ENCODE measurements at places on chromosomes 7 and 10.

GRCh38 chr7:83021032-83021431, 141.7 kb downstream of the PCLO start:
- no peak for DNase-seq

DNA sequence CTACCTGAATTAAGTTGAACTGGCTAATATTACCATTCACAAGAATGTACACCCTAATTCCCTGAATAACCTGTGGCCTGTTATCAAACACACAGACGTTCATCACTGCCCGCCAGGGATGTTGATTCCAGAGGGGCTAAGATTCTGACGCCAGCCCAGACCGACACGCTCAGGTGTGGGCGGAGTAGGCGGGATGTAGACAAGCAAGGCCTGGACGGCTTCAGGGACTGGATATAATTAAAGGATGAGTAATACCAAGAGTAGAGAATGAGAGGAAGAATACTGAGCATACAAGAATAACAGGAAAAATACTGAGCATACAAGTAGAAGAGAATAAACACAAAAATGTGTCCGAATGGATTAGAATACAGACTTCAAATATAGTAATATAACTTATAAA, 29.0 kb downstream of the CUBN start:
- no peak for DNase-seq

GRCh38 chr10:8544057-8544380, 489.5 kb downstream of the GATA3 start:
- DNase-seq = no peak

- no peak for DNase-seq
Measured at GRCh38 chr7:45564485-45564884, 9.7 kb upstream of the ADCY1 start.

GRCh38 chr10:3425261-3425660, 252.7 kb upstream of the PITRM1 start:
- DNase-seq = no peak

- no peak for DNase-seq
Measured at GRCh38 chr10:99370993-99371392, 41.8 kb downstream of the CNNM1 start.

GRCh38 chr10:30992681-30993080, 39.0 kb downstream of the ZNF438 start:
- no peak for DNase-seq

DNA sequence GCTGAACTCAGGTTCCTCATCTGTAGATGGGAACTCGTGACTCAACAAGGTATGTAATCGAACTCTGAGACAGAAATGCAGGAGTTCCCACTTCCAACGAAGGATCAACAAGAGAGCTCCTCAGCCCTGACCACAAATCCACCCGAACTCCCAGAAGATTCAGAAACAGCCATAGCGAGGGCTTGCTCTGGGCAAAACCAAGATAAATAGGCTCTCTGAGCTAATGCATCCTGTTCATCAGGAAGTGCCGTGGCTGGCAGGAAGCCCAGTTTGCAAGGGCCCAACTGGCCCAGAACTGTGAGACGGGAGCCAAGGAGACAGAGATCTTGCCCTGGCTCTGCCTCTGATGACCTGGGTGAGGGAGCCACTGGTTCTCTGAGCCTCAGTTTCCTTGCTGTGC, 141.7 kb upstream of the PFKP start:
- no peak for DNase-seq

DNA sequence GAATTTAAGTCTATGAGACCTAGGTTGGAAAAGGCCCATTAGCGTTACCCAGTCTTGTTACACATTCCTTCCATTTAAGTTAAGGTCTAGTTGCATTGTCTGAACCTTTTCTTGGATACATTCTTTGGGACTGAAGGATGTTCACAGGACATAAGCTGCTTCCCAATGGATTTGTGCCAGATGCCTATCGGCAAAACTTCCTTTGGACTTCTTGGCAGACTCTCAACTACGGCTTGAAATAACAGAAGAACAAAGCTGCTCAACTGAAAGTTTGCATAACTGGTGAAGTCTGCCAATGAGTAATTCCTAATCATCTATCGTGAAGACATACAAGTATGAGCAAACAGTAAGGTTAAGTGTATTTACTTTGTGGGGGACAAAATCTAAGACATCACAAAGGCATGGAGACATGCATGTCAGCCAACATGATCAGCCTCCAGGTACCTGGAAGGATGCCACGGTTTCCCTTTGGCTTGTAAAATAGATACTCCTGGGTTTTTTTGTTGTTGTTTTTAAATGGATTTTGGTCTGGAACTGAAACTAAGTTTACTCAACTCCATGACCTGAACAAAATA, 35.4 kb downstream of the MALSU1 start:
- DNase-seq = no peak

DNA sequence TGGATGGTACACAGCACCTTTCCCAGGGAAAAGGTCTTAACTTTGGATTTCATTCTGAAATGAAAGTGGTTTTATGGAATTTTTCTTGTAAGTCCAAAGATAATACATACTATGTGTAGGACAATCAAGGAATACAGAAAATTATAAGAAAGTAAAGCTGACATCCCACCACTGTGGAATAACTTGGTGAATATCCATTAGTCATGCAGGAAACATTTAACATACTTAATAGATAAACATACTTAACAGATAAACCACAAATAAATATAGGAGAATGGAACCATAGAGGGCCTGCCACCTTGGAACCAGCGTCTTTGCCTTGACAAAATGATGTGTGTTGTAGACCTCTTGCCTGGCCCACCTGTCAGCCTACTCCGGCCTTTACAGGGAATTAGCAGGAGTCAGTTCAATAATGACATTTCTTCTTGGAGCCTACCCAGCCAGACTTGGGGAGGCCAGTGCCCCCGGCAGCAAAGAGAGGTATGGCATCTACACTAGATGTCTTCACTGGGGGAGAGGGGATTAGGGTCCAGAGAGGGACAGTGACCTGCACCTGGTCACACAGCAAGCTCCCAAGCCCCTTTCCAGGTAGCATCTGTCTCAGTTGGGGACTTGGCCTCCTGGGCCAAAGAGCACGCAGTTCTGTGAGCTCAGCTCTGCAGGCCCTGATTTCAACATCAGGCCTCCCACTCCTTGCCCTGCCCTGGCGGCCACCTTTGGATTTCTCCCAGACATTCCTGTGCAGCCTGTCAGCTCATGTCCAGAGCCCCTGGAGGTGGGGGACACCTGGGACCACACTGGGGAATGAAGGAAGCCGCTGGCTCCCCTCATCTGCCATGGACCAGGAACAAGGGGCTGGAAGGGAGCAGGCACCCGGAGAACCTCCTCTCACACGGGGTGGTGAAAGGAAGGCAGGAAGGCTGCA, 112.6 kb upstream of the PPIF start:
- no peak for DNase-seq

DNA sequence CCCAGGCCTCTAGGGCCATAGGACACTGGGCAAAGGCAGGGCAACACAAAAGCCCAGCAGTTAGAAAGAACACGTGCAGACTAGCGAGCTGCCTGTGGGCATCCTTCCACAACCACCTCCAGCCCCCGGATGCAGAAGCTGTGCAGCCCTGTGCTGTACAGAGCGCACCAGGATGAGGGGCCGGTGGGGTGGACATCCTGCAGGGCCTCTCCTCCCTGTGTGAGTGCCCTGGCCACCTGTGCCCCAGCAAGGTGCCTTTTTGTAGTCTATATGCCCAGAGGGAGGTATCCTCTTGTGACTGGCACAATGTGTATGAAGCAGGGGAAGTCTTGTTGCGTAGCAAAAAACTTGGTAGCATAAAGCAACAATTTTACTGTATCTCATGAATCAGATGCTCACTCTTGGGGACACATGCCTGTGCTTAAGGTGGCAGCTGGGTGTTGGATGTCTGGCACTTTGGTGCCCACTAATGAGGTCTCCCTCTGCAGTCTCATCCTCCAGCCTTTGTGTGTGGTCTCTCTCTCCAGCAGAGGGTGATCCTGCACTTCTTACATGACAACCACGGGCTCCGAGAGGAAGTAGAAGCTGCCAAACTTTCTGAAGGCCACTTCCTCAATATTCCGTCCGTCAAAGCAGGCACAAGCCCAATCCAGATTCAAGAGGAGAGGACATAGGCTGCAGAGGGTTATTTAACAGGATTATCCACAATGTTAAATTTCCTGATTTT, 8.7 kb downstream of the NCAPG2 start:
- DNase-seq = peak; percentile 39

DNA sequence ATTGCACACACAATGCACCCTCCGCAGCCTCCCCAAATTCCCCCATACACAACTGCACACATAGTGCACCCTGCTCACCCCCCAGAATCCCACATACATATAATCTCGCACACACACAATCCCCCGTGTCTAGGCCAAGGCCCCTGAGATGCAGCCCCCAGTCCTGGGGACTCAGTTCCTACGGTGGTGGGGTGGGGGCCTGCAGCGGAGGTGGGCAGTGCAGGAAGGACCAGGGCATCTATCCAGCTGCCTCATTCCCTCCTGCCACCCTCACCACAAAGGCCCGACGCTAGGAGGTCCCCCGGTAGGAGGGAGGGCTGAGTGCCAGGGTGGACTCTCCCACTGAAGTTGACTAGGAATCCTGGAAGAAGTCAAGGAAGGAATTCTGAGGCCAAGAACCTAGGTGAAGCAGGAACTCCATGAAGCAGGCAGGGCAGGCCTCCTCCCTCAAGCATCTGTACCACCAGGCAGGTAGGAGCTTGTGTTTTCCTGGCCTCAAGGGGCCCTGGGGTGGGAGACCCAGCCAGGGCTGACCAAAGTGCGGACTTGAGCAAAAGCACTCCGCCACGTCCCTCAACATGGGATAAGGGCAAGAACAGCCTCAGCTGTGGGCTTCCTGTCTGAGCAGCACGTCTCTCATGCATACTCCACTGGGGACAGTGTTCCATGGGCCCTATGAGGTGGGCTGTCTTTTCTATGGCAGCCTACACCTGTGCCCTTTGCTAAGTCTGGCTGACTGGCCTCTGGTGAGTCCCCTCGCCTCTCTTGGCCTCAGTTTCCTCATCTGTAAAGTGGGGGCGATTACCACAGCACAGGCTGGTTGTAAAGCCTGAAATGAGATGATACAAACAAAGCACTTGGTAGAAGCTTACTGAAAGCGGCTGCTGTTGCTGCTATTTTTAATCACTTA, 145.7 kb downstream of the MAPK8 start:
- no peak for DNase-seq

DNA sequence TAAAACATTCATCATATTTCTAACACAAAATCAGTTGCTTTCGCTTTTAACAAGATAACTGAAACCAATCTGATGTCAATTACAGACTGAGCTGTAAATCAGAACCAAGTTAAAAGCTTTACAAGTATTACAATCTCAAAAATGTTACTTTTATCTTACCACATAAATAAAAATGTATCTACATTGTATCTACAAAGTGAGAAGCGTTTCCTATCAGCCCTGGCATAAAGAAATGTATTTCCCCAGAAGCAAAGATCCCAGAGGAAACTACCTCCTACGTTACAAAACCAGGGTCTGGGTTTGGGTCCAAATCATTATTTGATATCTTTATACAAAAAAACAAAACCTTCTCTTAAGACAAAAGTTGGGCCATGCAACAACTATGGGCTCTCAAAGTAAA, 2.6 kb downstream of the SMURF1 start:
- DNase-seq = no peak

DNA sequence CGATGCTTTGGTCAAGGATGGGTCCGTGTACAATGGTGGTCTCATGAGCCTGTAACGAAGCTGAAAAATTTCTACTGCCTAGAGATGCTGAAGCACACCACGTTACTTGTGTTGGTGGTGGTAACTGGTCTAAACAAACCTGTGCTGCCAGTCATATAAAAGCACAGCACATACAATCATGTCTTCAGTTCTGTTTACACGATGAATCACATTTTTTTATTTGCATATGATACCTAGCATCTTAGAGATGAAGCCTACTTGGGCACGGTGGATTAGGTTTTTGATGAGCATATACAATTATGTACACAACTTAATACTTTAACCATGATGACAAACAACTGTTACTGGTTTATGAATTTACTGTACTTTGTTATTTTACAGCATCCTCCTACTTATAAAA, 201.0 kb downstream of the ZMYND11 start:
- DNase-seq = no peak

GRCh38 chr7:66296557-66296956, 91.4 kb downstream of the TPST1 start:
- no peak for DNase-seq

- no peak for DNase-seq
Measured at GRCh38 chr7:129911790-129912189, 41.0 kb downstream of the UBE2H start.

DNA sequence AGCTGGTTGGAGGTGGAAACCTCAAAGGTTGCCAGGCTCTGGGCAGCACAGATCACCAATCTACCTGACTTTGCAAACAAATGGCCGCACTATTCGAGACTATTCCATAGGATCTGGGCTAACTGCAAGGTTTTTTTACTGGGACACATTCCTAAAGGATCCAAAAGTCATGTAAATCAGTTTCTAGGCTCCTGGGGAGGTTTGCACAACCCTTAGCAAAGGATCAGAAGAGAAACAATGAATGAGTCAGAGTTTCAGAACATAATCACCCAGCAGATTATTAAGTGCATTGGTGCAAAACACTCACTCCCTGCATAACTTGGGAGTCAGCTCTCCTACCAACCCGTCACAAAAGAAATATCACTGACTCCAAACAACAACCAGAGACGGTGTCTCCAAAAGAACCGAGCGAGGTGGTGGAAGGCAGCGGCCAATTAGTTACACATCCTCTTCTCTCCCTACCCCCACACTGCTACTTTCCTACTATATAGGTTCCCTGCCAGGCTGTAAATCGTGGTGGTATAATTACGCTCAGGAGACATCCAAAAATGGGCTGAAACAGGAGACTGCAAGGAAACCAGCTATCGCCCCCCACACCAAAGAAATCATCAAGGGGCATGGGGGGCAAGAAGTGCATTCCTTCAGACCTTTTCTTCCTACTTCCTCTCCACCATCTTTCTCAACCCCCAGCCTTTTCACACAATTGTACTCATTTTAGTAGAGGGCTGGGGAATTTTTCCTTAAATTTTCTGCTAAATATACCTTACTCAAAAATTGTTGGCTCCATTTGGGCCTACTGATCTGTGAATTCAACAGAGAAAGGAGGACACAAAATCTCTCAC, 3.2 kb downstream of the UBE2H start:
- no peak for DNase-seq

GRCh38 chr10:100741378-100742075, 3.9 kb upstream of the PAX2 start:
- DNase-seq = no peak

DNA sequence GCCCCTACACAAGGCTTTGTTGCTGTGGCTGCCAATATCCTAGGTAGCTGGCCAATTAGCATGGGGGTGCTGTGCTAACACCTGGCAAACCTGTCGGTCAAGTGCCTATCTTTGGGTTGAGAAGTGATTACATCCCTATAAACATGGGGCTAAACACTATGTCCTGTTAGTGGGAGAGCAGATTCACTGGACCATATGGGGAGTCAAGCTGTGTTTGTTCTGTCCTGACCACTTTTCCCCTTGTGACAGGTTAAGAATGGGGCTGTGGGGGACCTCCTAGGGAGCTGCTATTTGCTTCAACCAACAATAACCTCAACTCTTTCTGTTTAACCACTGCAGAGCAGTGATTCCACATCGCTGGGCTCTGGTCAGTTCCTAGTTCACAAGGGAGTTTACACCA, 151.5 kb upstream of the AOAH start:
- no peak for DNase-seq

DNA sequence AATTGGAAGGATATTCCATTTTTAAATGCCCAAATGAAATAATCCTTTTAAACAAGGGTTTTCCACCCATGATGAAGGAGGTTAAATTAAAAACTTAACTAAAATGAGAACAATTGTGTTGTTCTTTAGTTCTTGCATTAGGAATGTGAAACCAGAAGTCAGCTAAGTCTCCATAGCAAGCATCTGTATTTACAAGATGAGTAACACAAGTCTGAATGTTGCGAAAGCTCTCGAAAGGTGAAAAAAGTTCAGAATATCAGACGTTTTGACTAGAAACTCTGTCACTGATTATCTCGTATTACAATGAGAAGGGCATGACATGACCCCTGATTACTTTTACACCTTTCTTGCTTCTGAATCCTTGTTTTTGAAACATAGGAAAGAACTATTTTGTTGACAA, 149.6 kb downstream of the BICC1 start:
- no peak for DNase-seq

Data from effector CD4-positive, alpha-beta T cell (primary cell).